ENCODE measurements at places on chromosomes 16 and 17.

DNA sequence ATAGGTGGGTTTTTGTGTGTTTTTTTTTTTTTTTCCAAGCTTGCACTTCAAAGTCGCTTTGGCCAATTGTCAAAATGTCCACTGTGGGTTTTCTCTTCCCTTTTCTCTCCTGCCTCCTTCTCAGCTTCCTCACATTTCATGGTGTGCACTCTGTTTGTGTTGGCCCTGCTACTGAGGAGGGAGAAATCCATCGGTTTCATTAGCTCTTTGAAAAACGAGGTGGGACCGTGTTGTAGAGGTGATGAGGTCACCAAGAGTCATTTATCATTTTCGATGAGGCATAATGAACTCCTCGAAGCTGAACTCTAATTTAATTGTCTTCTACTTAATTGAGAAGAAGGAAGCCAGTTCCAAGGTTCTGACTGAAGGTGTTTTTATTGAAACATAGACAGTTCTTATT, 174.4 kb upstream of the TOX3 start:
- no peak for DNase-seq
- no peaks in the 10 kb centered on the region for H3K36me3 ChIP-seq
- H3K4me1 ChIP-seq = no peaks in the 10 kb centered on the region
- no peaks in the 10 kb centered on the region for H3K27me3 ChIP-seq
- H3K4me3 ChIP-seq = no peak overlapping the region

DNA sequence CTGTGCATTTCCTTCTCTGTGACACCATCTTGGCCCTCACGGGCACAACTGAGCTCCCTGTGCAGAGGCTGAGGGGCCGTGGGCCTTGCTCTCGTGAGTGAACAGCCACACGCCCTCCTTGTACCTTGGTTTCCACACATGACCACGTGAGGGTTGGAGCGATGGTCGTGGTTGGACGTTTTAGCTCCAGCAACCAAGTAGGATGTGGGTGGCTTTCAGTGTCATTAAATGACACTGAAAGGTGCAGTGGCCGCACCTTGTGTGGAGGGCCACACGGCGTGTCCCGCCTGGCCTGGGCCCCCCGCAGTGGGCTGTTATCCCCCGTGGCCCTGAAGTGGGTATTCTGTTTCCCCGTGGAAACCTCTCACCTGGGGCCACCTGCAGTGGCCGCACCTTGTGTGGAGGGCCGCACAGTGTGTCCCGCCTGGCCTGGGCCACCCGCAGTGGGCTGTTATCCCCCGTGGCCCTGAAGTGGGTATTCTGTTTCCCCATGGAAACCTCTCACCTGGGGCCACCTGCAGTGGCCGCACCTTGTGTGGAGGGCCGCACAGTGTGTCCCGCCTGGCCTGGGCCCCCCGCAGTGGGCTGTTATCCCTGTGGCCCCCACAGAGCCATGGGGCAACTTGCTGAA, 28.2 kb downstream of the ACSF3 start:
- H3K4me1 ChIP-seq = no peaks in the 10 kb centered on the region
- no peaks in the 10 kb centered on the region for H3K27me3 ChIP-seq
- peak; percentile 2 for DNase-seq
- no peak overlapping the region for H3K27ac ChIP-seq

DNA sequence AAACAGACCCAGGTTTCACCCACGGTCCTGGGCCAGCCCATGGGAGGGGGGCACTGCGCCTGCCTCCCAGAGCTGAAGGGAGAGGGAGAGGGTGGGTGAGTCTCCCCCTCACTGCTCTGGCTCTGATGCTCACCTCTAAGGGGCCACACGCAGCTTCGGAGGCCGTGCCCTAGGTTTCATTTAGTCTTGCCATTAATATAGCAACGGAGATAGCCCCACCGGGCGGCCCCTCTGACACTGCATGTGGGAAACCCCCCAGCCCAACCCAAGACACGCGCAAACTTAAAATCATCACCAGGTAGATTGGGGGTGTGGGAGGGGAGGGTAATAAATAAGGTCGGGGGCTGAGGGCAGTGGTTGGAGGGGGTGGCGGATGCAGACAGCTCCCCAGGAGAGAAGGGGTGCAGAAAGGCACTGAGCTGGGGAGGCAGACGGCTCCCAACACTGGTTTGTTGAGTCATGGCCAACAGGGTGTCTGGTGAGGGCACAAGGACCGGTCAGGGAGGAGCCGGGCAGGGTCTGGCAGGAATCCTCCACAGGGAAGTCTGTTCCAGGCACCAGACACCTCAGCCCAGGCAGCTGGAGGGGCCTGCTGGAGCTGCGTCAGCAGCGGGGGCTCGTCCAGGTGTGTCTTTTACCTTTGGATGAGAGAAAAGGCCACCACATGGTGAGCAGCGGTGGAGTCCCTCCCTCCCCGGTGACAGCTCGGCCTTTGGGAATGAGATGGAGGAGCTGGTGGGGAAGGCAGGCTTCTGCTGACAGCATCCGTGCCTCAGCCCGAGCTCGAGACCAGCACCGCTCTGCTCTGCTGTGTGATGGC, 32.0 kb upstream of the DOC2B start:
- no peak for DNase-seq
- H3K36me3 ChIP-seq = no peaks in the 10 kb centered on the region
- no peaks in the 10 kb centered on the region for H3K27me3 ChIP-seq
- H3K27ac ChIP-seq = no peak overlapping the region

DNA sequence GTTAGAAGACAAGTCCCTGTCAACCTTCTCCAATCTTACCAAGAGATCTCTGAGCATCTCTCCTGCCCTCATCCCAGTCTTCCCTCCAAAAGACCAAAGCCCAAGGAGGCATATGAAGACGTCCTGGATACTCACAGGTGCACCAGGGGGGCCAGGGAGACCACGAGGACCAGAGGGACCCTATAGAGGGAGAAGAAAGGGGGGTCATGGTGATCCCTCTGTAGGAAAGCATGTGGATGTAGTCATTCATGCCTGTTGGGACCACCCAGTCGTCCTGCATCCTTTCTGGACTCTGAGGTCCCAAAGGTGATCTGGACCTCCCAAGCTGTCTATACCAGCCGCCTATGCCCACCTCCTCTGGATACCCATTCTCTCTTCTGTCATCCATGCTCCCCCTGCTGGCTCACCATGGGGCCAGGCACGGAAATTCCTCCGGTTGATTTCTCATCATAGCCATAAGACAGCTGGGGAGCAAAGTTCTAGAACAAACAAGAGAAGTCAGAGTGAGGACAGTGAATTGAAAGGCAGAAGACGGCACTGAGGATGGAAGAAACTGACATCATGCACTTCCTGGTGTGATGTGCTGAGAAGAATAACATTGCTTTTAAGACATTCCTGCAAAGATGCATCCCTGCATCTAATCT, 3.3 kb downstream of the COL1A1 start:
- peaks cover 9% of the 10 kb centered on the region for H3K27me3 ChIP-seq
- peaks cover 56% of the 10 kb centered on the region for H3K36me3 ChIP-seq
- H3K27ac ChIP-seq = peak overlapping the region; percentile 86
- peaks cover 23% of the 10 kb centered on the region for H3K4me1 ChIP-seq
- DNase-seq = peak; percentile 58
- no peak overlapping the region for H3K4me3 ChIP-seq

DNA sequence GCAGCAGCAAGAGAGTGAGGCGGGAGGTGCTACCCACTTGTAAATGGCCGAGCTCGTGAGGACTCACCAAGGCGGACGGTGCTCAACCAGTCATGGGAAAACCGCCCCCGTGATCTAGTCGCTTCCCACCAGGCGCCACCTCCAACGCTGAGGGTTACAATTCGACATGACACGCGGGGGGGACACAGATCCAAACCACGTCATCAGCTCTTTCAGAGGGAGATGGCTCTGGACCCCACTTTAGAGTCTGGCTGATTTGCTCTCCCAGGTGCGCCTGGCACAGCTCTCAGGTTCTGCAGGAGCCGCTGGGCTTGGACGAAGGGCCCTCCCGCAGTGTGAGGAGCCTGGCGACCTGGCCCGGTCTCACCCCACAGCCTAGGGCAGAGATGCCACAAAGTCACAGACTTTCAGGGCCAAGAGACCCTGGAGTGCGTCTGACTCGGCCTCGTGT, 21.1 kb upstream of the DOC2B start:
- no peak overlapping the region for H3K27ac ChIP-seq
- no peaks in the 10 kb centered on the region for H3K36me3 ChIP-seq
- H3K4me1 ChIP-seq = peaks cover 22% of the 10 kb centered on the region
- no peaks in the 10 kb centered on the region for H3K27me3 ChIP-seq
- H3K4me3 ChIP-seq = no peak overlapping the region

DNA sequence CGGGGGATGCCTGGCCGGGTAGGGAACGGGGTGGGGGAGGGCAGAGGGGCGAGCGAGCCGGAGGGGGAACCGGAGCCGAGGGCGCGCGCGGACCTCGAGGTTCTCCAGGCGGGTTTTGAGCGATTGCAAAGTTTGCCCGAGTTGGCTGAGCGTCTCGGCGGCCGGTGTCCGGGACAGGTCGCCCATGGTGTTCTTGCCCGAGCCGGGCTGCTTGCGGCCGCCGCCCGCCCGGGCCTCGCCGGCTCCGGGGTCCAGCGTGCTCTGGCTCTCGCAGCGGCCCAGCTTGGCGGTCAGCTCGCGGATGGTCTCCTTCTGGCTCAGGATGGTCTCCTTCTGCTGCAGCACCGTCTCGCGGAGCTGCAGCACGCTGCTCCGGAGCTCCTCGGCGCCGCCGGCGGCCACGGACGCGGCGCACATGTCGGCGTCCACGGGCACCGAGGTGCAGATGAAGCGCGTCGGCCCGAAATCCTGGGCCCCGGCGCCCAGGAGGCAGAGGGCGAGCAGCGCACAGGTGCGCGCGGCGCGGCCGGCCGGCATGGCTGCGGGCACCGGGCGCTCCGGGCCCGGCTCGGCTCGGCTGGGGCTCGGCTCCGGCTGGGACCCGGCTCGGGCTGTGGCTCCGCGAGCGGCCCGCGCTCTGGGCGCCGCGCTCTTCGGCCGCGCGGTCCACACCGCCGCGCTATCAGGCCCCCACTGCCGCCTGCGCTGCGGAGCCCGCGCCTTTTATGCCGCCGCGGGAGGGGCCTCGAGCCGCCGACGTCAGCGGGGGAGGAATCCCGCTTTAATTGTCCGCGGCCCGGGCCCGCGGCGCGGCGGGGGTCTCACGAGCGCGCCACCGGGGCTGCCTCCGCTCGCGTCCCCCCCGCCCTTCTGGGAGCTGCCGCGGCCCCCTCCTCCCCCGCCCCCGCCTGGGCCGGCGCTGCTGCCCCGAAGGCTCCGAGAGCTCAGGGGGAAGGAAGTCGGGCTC, at the start of gene NPTX1:
NPTX1 (minus strand) TSS at position 698 of the 967 bp plus-strand sequence; CDS start at position 537, 161 bp downstream.
- DNase-seq = no peak
- H3K27me3 ChIP-seq = peaks cover 48% of the 10 kb centered on the region
- H3K36me3 ChIP-seq = no peaks in the 10 kb centered on the region
- H3K4me1 ChIP-seq = peaks cover 35% of the 10 kb centered on the region

DNA sequence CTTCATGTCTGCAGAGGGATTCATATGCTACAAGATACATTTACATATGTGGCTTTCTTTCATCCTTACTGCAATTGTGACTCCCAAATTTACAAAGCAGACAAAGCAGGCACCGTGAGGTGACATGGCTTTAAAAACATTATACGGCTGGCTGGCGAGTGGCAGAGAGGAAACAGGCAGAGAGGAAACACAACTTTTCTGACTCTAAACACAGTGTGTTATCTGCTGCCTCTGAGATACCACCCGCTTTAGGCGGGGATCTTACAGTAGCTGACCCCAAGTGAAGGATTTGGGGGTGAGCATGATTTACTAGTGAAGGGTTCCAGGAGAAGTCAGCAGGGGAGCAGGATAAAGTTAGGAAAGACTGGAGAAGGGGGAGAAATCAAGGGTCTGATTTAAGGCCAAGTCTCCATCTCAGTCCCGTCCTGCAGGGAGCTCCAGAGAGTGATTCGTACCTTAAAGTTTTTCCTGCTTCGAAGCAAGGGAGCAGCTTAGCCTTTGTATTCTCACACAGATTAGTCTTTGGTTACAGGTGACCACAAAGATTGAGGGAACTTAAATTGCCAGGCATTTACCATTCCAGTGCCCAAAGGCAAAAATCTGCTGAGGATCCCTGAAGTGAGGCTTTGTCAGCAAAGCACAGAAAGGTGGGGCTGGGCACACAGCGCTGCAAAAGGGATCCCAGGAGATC, 355.0 kb downstream of the GRIN2A start:
- no peak overlapping the region for H3K27ac ChIP-seq
- no peaks in the 10 kb centered on the region for H3K36me3 ChIP-seq
- H3K4me3 ChIP-seq = no peak overlapping the region
- no peaks in the 10 kb centered on the region for H3K27me3 ChIP-seq

DNA sequence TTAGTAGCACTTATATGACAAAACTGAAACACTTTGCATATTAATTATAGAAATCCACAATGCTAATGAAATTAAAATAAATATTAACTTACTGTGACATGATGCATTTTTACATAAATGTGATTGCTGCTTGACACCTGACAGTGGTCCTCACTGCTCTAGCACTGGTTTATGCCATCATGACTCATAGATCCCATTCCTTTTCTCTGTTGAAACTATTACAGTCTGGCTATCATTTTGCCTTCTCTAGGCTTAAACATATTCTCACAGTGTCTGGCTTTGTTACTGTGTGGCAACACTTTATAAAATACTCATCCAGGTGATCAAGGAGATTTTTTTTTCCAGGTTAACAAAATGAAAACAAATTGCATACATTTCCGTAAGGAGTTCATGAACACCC, 108.0 kb downstream of the MRTFB start:
- H3K4me1 ChIP-seq = peaks cover 15% of the 10 kb centered on the region
- no peak overlapping the region for H3K4me3 ChIP-seq
- no peaks in the 10 kb centered on the region for H3K36me3 ChIP-seq
- no peaks in the 10 kb centered on the region for H3K27me3 ChIP-seq
- DNase-seq = no peak

GRCh38 chr17:39679521-39680192, 8.2 kb downstream of the PGAP3 start:
- no peak overlapping the region for H3K4me3 ChIP-seq
- peaks cover 56% of the 10 kb centered on the region for H3K4me1 ChIP-seq
- H3K36me3 ChIP-seq = no peaks in the 10 kb centered on the region
- peak overlapping the region; percentile 81 for H3K27ac ChIP-seq
- H3K27me3 ChIP-seq = no peaks in the 10 kb centered on the region
